ENCODE measurements at places on chromosomes 7 and 10. TPM values are rescaled to one million over a fixed set of nuclear protein-coding genes. Genes with fewer than 3 reads are reported as not detected.

The SRRM3 gene
- total RNA-seq: 0.71 TPM

The AVPI1 gene
- 4.5 TPM for total RNA-seq

The GPNMB gene
- total RNA-seq: 116 TPM

The DNAJB9 gene
- 23.3 TPM for total RNA-seq

The ZDHHC4 gene
- 62.2 TPM for total RNA-seq

The GNAI1 gene
- total RNA-seq: 44.4 TPM

The FAM131B gene
- 18.4 TPM for total RNA-seq

The ADCY1 gene
- total RNA-seq: 0.05 TPM

The CPA4 gene
- total RNA-seq: 23.6 TPM

The KCNIP2 gene
- total RNA-seq: 3.5 TPM

The GRID1 gene
- total RNA-seq: 0.11 TPM

The AKR1C8 gene
- total RNA-seq: not detected

The GRID2IP gene
- total RNA-seq: 0.13 TPM

The TEX36 gene
- total RNA-seq: not detected

The FOXK1 gene
- total RNA-seq: 63.1 TPM

The CAV2 gene
- total RNA-seq: 81.6 TPM

The TAS2R4 gene
- total RNA-seq: 2.2 TPM

The TMEM140 gene
- total RNA-seq: not detected

The ASB10 gene
- total RNA-seq: not detected

The NOLC1 gene
- 48.2 TPM for total RNA-seq

The TRPV6 gene
- not detected for total RNA-seq

The CASTOR2 gene
- total RNA-seq: 25.4 TPM

The BLVRA gene
- 21.2 TPM for total RNA-seq

The INA gene
- 2.5 TPM for total RNA-seq

The SORCS1 gene
- total RNA-seq: 0.13 TPM

The TLX1 gene
- not detected for total RNA-seq

The IL2RA gene
- total RNA-seq: not detected

The HECW1 gene
- not detected for total RNA-seq

The NKX1-2 gene
- not detected for total RNA-seq

The CTNNA3 gene
- 0.39 TPM for total RNA-seq

The BHLHA15 gene
- total RNA-seq: not detected

The EEPD1 gene
- 1.3 TPM for total RNA-seq

The MDFIC gene
- total RNA-seq: 14.0 TPM

The LAMTOR4 gene
- 123 TPM for total RNA-seq

The TMEM196 gene
- not detected for total RNA-seq

The EEF1AKMT2 gene
- total RNA-seq: 21.9 TPM

The FXYD4 gene
- total RNA-seq: not detected

The TBL2 gene
- 48.0 TPM for total RNA-seq

The PPP1R9A gene
- total RNA-seq: 4.4 TPM

The FAM221A gene
- total RNA-seq: 4.0 TPM

The CALY gene
- 3.5 TPM for total RNA-seq

The VSTM4 gene
- 0.70 TPM for total RNA-seq

The SSC4D gene
- 0.31 TPM for total RNA-seq

The HOXA10 gene
- total RNA-seq: not detected

The CNPY1 gene
- total RNA-seq: not detected

Measured in osteocyte (in vitro differentiated cells).